ENCODE measurements at places on chromosomes 5 and 9. TPM values are rescaled to one million over a fixed set of nuclear protein-coding genes. Genes with fewer than 3 reads are reported as not detected.

DNA sequence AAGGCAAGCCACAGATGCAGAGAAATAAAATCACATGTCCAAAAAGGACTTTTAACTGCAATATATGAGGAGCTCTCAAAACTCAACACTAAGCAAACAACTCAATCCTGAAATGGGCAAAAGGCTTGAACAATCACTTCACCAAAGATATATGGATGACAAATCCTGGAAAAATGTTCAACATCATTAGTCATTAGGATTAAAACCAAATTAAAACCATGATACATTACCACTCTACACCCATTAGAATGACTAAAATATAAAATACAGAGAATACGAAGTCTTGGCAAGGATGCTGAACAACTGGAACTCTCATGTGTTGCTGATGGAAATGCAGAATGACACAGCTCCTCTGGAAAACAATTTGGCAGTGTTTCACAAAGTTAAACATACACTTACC, 277.4 kb downstream of the TLE1 start:
- no peaks in the 10 kb centered on the region for H3K36me3 ChIP-seq
- H3K27ac ChIP-seq: no peak overlapping the region
- no peak overlapping the region for H3K4me3 ChIP-seq

PAEP gene
- not detected for total RNA-seq

EPB41L4B gene
- total RNA-seq: 10.1 TPM

LCN15 gene
- not detected for total RNA-seq

POU5F2 gene
- total RNA-seq: 1.6 TPM

CORO2A gene
- 20.0 TPM for total RNA-seq

AK8 gene
- total RNA-seq: 0.55 TPM

DNA sequence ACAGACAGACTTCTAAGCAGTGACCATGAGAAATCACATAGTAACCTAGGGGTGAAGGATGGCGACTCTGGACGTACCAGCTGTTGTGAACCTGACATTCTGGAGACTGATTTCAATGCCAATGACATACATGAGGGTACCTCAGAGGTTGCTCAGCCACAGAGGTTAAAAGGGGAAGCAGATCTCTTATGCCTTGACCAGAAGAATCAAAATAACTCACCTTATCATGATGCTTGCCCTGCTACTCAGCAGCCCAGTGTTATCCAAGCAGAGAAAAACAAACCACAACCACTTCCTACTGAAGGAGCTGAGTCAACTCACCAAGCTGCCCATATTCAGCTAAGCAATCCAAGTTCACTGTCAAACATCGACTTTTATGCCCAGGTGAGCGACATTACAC, 38.0 kb upstream of the CCDC152 start:
- H3K36me3 ChIP-seq: no peaks in the 10 kb centered on the region
- no peak overlapping the region for H3K4me3 ChIP-seq
- DNase-seq: no peak
- peaks cover 4% of the 10 kb centered on the region for H3K4me1 ChIP-seq

DNA sequence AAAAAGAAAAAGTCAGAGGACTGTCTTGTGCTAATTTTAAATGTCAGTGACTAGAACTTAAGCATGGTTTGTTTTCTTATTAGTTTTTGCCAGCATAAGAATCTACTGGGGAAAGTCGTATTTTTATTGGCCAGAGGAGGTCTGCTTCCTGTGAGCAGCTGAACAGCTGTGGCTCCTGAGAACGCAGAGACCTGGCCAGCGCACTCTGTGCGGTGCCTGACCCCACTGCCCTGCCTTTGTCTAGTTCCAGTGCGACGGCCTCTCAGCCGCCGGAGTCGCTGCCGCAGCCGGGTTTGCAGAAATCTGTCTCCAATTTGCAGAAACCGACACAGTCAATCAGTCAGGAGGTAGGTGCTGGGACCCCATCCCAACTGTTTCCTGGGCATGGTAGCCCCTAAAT, 42.5 kb downstream of the PRRC2B start:
- H3K4me3 ChIP-seq: no peak overlapping the region
- H3K4me1 ChIP-seq: peaks cover 4% of the 10 kb centered on the region
- H3K27ac ChIP-seq: no peak overlapping the region
- DNase-seq: no peak

GRCh38 chr9:69174616-69175463, 763 bp downstream of the TJP2 start:
- H3K4me1 ChIP-seq: peaks cover 46% of the 10 kb centered on the region
- peak overlapping the region; percentile 63 for H3K27ac ChIP-seq
- no peak for DNase-seq
- H3K4me3 ChIP-seq: peak overlapping the region; percentile 70
- H3K27me3 ChIP-seq: no peaks in the 10 kb centered on the region
- H3K36me3 ChIP-seq: no peaks in the 10 kb centered on the region

- no peaks in the 10 kb centered on the region for H3K36me3 ChIP-seq
- no peaks in the 10 kb centered on the region for H3K4me1 ChIP-seq
- H3K27ac ChIP-seq: no peak overlapping the region
- DNase-seq: no peak
- no peak overlapping the region for H3K4me3 ChIP-seq
Observed at GRCh38 chr9:93390953-93391515, 60.5 kb upstream of the FAM120A start.

- H3K4me3 ChIP-seq: no peak overlapping the region
- H3K4me1 ChIP-seq: no peaks in the 10 kb centered on the region
- no peak overlapping the region for H3K27ac ChIP-seq
- no peak for DNase-seq
Observed at GRCh38 chr5:146047396-146047795, 58.0 kb downstream of the PLAC8L1 start.

- no peak for DNase-seq
- no peak overlapping the region for H3K4me3 ChIP-seq
- H3K36me3 ChIP-seq: peaks cover 36% of the 10 kb centered on the region
Observed at GRCh38 chr9:21831841-21832509, 29.5 kb downstream of the MTAP start.

RGS3 gene
- total RNA-seq: 71.1 TPM

DNA sequence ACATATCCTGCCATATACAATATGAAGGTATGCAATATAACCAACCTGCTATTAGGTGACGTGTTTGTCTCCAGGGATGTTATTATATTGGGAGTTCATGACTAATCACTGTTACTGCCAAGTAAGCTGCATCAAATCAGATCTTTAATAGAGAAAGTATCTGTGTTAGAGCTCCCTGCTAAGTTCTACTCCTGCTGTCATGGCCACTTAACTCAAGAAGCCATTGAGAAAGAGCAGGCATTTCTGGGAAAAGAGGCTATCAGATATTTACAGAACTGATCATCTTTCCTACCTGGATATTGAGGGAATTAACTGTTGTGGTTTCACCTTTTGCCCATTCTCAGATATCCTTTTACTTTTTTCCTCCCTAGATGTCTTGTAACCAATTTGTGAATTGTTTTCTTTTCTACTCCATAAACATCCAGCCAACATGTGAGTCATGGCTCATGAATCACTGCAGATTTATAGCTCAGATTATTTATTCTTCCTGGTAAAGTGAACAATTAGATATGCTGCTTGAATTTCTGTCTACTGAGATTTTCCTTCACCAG, 634.8 kb upstream of the FAM174A start:
- no peak for DNase-seq
- no peak overlapping the region for H3K4me3 ChIP-seq
- no peaks in the 10 kb centered on the region for H3K36me3 ChIP-seq
- H3K27me3 ChIP-seq: no peaks in the 10 kb centered on the region
- H3K4me1 ChIP-seq: no peaks in the 10 kb centered on the region
- H3K27ac ChIP-seq: no peak overlapping the region

DNA sequence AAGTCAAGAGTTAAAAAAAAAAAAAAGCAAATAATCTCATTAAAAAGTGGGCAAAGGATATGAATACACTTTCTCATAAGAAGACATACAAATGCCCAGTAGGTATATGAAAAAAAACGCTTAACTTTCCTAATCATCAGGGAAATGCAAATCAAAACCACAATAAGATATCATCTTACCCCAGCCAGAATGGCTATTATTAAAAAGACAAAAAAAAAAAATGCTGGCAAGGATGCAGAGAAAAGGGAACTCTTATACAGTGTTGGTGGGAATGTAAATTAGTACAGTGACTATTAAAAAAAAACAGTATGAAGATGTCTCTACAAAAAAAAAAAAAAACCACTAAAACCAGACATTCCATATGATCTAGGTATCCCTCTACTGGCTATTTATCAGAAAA, 79.4 kb downstream of the LPAR1 start:
- no peak overlapping the region for H3K27ac ChIP-seq
- no peak overlapping the region for H3K4me3 ChIP-seq
- no peaks in the 10 kb centered on the region for H3K4me1 ChIP-seq
- no peaks in the 10 kb centered on the region for H3K36me3 ChIP-seq
- no peaks in the 10 kb centered on the region for H3K27me3 ChIP-seq

FABP6 gene
- not detected for total RNA-seq

TAF11L3 gene
- total RNA-seq: not detected

DNA sequence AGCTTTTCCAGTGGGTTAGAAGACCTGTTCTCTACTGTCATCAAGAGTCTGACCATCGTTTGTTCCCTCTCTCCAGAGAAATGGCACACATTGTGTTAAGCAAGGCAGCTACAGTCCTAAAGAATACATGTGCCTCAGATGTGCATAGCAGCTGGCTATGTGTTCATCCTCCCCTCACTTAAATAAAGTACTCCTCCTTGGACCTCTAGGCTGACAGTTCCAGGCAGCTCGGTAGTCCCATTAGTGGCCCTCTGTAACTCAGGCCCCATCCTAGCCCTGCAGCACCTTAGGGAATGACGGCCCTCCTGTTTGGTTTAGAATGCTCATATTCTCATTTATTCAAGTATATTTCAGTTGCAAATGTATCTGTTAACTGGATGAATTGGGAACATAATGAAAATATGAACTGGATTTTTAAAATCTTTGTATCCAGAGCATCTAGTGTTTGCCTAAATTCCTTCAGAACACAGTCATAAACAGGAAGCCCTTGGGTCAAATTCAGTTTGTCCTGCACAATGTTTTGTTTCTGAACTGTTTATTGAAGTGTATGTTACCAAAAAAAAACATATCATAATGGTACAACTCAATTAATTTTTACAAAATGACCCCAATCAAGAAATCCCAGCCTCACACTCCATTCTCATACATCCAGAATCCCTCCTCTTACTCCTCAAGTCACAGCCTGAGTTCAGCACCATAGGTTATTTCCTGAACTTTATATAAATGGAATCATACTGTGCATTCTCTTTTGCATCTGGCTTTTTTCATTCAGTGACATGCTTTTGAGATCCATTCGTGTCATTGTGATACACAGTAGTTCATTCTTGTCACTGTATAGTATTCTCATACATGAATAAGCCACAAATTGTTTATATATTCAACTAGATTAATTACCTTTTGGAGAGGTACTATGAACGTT, 1.6 kb upstream of the ASPN start:
- H3K36me3 ChIP-seq: no peaks in the 10 kb centered on the region
- peaks cover 14% of the 10 kb centered on the region for H3K4me1 ChIP-seq
- DNase-seq: no peak
- H3K27me3 ChIP-seq: no peaks in the 10 kb centered on the region

DNA sequence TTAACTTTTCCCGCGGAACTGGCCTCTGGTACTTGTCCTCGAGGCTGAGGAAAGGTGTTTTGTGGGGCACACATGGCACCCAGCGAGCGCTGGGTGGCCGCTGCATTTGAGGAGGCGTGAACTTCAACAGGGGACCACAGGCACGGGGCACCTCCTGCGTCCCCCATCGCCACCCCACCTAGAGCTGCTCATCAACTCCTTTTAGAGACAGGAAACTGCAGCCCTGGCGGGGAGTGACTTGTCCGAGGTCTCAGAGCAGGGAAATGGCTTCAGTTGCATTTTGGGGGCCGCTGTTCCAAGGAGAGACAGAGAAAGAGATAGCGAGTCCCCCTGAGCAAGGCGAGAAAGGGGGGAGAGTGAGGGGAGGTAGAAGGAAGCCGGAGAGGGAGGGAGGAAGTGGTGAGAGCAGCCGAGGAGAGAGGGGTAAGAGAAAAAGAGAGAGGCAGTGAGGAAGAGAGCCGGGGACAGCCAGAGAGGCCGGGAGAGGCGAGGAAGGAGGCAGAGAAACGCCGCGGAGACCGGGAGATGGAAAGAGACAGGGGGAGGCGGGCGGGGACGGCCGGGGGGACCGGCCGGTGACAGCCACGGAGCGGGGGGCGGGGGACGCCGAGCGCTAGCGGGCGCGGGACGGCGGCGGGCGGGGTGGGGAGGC, 12.5 kb upstream of the LHX2 start:
- no peak overlapping the region for H3K27ac ChIP-seq
- H3K36me3 ChIP-seq: no peaks in the 10 kb centered on the region
- no peak for DNase-seq
- H3K4me3 ChIP-seq: peak overlapping the region; percentile 26

- no peak overlapping the region for H3K4me3 ChIP-seq
- no peaks in the 10 kb centered on the region for H3K36me3 ChIP-seq
- DNase-seq: no peak
- H3K27me3 ChIP-seq: no peaks in the 10 kb centered on the region
- H3K4me1 ChIP-seq: no peaks in the 10 kb centered on the region
Observed at GRCh38 chr5:81021951-81022687, 62.0 kb downstream of the RASGRF2 start.

DNA sequence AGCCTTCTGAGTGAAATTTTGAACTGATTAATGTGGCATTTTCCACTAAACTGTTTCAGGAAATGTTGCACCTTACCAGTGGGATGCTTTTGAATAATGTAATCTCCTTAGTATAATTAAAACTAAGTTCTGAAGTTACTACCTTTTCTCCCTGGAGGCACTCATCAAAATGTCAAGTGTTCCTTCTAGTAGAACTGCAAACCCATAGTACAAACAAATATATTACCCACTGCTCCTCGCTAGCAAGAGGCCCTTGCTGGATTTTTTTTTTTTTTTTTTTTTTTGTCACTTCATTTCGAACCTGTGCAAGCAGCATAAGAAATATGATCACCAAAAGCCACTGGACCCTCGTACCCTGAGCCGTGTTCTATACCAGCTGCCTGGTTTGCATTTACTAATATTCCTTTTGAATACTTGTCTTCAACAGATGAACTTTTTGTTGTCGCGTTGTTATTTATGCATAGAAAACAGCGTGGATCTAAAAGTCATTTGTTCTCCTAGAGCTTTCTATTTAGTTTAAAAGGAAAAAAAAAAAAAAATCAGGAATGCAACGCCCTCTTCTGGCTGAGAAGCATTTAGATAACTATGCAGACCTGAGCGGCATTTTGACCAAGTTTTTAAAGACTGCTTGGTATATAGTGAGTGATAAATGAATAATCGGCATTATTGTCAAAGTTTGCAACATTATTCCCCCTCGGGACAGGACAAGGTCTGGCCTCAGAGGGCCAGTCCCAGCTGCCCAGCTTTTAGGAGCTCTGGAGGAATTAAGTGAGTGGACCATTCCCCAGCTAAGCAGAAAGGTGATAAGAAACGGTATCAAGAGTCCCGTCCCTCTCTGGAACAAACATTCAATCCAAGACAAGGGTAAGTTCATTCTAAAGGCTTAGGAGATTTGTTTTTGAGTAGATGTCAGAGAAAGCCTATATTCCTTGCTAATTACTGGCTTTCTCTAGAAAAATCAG, 162.5 kb upstream of the KIF2A start:
- no peak for DNase-seq
- H3K36me3 ChIP-seq: no peaks in the 10 kb centered on the region
- H3K4me1 ChIP-seq: peaks cover 15% of the 10 kb centered on the region
- no peaks in the 10 kb centered on the region for H3K27me3 ChIP-seq
- H3K4me3 ChIP-seq: no peak overlapping the region

GRCh38 chr5:32276173-32276853, 36.4 kb downstream of the MTMR12 start:
- peaks cover 35% of the 10 kb centered on the region for H3K36me3 ChIP-seq
- H3K27me3 ChIP-seq: no peaks in the 10 kb centered on the region
- no peak for DNase-seq
- H3K4me3 ChIP-seq: no peak overlapping the region
- peak overlapping the region; percentile 56 for H3K27ac ChIP-seq
- peaks cover 31% of the 10 kb centered on the region for H3K4me1 ChIP-seq
